ENCODE measurements at places on chromosomes 5 and 9.

DNA sequence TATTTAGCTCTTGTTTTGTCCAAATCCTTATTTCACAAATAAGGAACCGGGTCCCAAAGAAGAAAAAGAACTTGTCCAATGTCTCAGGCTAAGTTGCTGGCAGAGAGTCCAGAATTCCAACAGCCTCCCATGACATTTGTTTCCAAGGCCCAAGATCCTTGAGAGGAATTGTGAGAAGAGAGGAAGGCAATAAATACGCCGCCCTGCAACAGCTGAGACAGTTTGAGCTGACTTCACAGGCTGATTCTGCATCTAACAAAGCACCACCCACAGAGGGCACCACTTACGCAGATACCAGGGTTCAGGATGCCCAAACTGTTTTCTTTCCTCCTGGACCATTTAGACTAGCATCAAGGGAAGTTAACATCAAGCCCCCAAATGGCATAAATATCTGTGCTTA lies 211.3 kb downstream of the FAM114A2 start:
- DNase-seq = no peak

GRCh38 chr5:75716715-75717081 lies 539 bp downstream of the POC5 start:
- DNase-seq = no peak

DNA sequence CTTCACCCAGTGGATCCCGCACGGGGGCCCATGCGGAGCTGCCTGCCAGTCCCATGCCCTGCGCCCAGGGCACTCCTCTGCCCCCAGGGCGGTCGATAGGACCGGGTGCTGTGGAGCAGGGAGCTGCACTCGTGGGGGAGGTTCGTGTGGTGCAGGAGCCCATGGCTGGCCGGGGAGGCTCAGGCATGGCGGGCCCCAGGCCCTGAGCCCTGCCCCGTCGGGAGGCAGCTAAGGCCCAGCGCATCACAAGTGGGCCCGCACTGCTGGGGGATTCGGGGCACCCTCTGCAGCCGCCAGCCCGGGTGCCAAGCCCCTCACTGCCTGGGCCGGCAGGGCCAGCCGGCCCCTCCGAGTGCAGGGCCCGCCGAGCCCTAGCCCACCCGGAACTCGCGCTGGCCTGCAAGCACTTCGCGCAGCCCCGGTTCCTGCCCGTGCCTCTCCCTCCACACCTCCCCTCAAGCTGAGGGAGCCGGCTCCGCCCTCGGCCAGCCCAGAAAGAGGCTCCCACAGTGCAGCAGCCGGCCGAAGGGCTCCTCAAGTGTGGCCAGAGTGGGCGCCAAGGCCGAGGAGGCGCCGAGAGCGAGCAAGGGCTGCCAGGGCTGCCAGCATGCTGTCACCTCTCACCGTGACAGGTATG lies 221.1 kb upstream of the RORB start:
- DNase-seq = no peak

- DNase-seq = no peak
These were observed 25.9 kb downstream of the RAD1 start for GRCh38 chr5:34889394-34889793.

DNA sequence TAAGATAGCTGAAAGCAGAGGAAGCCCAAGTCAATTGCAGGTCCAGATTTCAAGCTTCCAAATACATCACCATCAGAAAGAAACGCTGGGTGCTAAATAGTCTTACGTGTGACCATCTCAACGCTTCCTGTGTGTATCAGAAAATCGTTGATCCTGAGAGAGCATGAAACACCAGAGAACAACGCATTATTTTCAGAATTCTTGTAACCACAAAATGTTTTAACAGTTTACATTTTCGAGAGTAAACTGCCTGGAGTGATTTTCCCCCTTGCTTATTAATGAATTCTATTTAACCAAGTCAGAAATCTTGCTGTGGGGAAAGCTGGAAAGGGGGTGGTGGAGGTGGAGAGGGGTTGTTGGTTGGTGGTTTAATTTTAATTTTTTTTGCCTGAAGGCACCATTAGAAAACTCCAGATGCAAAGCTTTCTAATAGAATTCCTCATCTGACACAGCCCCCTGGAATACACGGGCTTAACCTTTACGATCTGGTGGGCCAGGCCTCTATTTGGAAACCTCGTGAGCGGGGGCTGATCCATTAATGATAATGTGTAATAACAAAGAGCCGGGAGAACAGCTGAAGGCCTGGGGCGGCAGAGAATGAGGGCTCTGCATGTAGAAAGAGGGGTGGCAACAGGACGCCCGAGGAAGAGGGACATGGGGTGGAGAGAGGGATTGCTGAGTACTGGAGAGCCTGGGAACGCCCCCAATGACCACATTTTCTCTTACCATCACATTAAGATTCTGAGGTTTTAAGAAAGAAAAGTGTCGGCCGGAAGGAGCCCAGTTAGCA lies 124.5 kb upstream of the NFIB start:
- no peak for DNase-seq

GRCh38 chr5:68714810-68715209 lies 379.0 kb upstream of the SLC30A5 start:
- no peak for DNase-seq

DNA sequence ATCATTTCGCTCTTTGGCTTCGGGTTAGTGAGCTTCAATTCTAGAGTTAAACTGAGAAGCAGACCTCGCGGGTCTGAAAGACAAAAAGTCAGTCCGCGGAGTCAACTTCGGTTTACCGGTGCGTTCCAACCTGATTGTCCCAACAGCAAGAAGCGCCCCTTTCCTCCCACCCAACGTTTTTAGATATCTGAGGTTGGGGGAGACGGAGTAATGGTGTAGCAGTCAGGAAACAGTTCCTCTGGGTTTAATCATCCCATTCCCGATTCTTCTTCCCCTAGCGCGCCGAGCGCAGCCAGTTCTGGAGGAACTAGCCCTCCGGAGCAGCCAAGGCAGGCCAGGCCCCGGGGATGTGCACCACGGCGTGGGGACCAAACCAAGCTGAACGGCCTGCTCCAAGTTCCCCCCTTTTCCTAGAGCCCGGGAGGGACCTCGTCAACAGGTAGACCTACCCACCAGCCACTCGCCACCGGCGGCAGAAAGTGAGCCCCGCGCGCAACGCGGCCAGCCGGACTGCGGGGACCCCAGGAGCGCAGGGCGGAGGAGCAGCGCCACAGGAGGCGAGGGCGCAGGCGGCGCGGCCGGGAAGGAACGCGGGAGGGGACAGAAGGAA lies 622 bp upstream of the ISL1 start:
- no peak for DNase-seq

DNA sequence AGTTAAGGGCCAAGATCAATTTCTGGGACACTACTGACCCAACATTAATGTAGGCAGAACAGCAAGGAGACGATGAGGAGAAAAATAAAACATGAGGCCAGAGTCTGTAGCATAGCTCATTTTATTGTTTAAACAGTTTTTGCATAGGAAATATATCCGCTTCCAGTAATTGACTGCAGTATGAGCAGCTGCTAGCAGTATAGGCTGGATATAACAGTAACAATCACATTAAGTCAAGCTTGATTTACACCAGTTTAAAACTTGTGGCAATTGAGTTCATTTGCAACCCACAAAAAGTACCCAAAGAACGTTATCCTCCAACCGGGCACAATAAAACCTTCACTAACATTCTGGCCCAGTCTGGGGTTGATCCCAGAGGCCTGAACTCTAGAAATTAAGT lies 232.2 kb downstream of the NFIB start:
- DNase-seq = no peak

DNA sequence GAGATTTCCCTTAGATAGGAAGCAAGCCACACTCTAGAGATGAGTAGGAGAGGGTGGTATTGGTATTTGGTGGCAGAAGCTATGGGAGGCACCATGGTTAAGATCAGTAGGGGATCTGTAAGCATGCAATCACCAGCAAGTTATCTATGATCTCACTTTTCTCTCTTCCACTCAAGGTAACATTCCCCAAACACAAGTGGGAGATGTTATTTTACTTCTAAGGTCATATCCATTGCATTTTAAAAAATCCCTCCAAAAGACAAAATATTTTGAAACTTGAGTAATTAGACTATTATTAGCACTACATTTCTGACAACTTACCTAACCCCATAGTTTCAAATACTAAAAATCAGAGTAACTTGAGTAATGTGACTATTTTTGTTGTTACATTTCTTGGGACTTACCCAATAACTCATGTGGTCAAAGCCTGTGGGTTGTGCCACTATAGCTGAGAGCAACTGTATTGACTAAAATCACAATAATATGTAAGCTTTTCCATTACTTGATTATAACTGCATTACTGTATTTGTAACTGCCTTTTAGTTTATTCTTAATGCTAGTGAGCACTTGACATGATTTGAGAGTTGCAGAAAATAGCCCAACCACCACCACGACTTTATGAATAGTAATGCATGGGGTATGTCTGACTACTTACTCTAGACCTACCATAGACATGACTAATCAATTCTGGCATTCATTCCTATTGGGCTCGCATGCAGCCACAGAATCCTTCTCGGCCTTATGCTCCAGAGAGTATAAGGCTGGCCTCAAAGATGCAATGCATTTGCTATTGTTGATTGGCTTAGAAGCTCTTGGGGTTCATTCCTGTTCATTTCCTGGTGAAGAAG lies 264.7 kb downstream of the TRIM32 start:
- DNase-seq = peak; percentile 68

DNA sequence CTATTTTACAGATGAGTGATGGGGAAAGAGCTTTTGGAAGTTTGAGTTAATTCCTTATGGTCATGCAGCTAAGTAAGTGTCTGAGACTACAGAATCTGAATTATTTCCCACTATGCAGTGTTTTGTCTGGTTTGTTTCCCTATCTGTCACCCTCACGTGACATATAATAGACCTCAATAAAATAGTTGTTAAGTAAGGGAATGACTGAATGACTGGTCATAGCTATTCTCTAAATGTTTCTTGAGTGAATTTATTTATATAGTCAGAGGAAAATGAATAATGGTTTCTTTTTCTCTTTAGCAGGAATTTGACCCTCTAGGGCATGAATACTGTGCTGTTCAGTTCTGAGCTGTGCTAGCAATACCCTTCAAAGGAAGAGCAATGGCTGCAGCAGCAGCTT lies 10.3 kb downstream of the TRIM32 start:
- peak; percentile 14 for DNase-seq
